ENCODE measurements at places on chromosomes 2 and 18.

GRCh38 chr2:27989149-27989548 is 98.6 kb downstream of the BABAM2 start:
- DNase-seq = no peak

GRCh38 chr2:161471631-161472030 is 55.5 kb downstream of the TBR1 start:
- no peak for DNase-seq

GRCh38 chr2:237882510-237883481 is 23.4 kb downstream of the RAMP1 start:
- DNase-seq = no peak

- no peak for DNase-seq
Observed at GRCh38 chr2:208189810-208190503, at the start of gene C2orf80. Gene C2orf80 (minus strand): TSS chr2:208190030. CDS start chr2:208186986, 3,044 bp downstream.

DNA sequence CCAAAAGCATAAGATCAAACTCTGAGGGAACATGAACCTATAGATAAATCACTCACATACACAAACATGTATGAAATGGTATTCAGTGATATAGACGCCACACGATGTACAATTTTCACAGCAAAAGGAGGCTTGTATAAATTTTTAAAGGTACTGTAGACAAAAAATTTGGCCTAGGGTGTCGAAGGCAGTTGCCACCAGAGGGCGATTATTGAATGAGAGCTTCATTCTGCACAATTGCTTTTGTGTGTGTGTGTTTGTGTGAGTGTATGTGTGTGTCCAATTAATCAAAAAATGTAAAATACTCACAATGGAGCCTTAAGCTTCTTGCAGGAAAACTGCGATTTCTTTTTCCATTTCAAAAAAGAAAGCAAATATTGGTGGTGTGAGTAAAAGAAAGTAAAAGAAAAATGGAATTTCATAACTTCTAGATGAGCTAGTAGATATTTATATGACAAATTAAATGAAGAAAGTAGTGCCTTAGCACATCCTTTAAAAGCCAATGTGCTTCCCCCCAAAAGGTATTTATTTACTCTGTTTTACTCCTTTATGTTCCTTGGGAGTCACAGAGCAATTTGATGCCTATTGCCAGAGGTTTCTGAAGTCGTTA is 800.1 kb downstream of the SATB2 start:
- no peak for DNase-seq

DNA sequence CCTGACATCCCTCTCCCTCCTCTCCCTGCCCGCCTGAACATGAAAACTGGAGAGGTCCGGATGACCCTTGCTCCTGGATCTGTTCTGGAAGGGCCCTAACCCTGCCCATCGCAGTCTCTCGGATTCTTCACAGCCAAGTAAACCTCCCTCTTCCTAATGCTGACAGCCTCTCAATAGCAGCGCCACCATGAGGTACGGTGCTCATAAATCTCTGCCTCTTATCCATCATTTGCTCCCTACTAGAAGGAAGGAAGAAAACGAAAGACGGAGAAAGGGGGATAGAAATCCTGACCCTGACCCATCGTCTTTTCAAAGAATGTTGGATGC is 257.9 kb downstream of the BCL11A start:
- no peak for DNase-seq

- DNase-seq = no peak
Observed at GRCh38 chr2:85564144-85564563, 2.9 kb upstream of the GGCX start.

DNA sequence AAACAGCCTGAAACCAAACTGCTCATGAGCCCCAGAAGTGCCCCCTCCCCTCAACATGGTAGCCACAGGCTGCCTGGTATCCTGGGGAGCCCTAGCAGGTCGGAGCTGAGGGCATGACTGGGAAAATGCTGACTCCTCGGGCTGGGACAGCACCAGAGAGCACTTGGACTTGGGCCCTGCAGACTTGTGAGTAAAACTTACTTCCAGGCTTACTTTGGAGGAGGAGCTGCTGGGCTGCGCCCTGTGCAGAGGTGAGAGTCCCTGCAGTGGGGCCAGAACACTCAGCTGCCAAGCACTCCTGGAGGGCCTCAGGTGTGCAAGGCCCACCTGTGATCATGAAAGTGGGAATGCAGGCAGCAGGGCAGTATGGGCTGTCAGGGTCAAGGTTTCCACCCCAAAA is 119.4 kb downstream of the SEPTIN10 start:
- no peak for DNase-seq

- DNase-seq = no peak
Observed at GRCh38 chr2:27123302-27124150, at the start of gene ABHD1. Gene ABHD1 (plus strand): TSS chr2:27123815. CDS start chr2:27123949, 134 bp downstream.

GRCh38 chr2:23590241-23590869 is 205.4 kb downstream of the KLHL29 start:
- DNase-seq = no peak

- no peak for DNase-seq
Observed at GRCh38 chr2:45168711-45169338, 159.6 kb upstream of the SIX2 start.

DNA sequence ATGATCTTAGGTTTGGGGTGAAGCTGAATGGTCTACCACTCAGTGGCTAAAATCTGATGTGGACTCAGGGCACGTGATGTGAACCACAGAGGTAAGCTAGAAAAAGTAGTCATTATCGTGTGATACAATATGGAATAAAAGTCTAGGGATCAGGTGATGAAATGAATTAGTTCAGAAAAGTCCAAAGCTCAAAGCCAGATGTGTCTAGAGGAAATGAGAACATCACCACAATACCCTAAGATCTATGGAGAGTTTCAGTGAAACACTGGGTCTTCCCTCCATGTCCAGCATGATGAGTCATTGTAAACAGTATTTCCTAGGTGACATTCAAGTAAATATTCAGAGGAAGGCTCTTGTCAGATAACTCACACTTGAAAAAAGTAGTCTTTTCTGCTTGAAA is 1257.4 kb upstream of the ZEB2 start:
- no peak for DNase-seq
